ENCODE measurements at places on chromosomes 6 and 20. TPM values are rescaled to one million over a fixed set of nuclear protein-coding genes. Genes with fewer than 3 reads are reported as not detected.

Gene PSMB9
- 135 TPM for total RNA-seq

Gene SCRT2
- total RNA-seq, result not detected

Gene PDE10A
- 6.1 TPM for total RNA-seq

Gene DZANK1
- 0.69 TPM for total RNA-seq

Gene TEAD3
- 0.27 TPM for total RNA-seq

Gene CALHM5
- total RNA-seq, result 4.4 TPM

Gene LRRN4
- 0.07 TPM for total RNA-seq
